ENCODE measurements at places on chromosomes 2 and 18.

GRCh38 chr2:223486751-223487150, 115.4 kb downstream of the SCG2 start:
- no peak for DNase-seq

DNA sequence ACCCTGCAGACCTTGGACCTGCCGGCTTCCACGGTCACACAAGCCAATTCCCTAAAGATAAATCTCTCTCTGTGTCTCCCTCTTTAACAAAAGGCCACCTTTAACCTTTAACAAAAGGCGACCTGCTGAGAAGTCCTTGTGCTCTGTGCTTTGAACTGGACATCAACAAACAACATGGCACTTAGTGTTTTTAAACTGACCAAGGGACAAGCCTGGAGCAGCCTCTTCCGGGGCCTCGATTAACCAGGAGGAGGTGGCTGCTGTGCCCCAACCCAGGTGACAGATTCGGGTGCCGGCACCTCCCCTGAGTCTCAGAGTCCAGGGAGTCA, 135.3 kb downstream of the RTP5 start:
- DNase-seq, result no peak

- peak; percentile 56 for DNase-seq
These were observed 9.6 kb downstream of the SERPINB8 start for GRCh38 chr18:63979409-63979920.

DNA sequence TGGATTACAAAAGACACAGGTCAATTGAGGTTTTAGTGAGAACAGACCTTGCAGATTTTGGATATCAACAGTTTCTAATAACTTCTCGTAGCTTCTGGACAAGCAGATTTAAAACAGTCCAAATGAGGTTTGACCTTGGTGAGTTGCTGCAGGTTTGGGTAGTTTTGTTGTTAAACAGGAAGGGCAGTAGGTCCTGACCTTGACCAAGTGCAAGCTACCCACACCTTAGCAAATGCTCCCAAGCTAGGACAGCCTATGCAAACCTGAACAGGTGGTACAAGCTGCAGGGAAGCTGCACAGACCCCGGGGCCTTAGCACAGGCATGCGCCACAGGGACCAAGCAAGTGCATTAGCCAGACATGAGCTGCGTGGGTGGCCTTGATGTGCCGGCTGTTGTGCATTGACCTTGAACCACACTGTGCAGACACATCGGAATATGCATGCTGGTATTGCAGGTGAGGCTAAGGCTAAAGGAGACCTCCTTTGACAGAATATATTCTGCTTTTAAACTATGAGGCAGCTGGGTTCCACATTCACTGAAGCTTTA, 40.2 kb upstream of the AGAP1 start:
- DNase-seq, result no peak

DNA sequence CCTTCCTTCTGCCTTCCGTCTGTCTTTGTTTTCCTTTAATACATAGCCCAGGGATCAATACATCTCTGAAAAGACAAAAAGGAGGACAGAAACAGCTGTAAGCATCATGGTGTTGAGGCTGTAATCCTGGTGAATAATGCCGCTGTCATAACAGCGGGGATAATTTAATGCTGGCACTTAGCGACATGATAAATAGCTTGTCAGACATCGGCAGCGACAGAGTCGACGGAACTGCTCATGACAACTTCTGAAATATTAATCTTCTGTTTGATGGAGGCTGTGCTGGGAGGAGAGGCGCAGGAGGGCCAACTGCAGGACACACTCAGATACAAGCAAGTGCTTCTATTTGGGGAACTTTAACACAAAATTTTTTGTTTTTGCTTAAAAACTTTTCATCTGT, 602.2 kb downstream of the GALR1 start:
- DNase-seq, result no peak

GRCh38 chr2:146994246-146994645, 850.6 kb upstream of the ACVR2A start:
- DNase-seq, result no peak

- peak; percentile 11 for DNase-seq
These were observed 68.7 kb downstream of the DNAJC10 start for GRCh38 chr2:182784777-182785176.

- DNase-seq, result no peak
These were observed 79.3 kb upstream of the CD28 start for GRCh38 chr2:203626952-203627681.

DNA sequence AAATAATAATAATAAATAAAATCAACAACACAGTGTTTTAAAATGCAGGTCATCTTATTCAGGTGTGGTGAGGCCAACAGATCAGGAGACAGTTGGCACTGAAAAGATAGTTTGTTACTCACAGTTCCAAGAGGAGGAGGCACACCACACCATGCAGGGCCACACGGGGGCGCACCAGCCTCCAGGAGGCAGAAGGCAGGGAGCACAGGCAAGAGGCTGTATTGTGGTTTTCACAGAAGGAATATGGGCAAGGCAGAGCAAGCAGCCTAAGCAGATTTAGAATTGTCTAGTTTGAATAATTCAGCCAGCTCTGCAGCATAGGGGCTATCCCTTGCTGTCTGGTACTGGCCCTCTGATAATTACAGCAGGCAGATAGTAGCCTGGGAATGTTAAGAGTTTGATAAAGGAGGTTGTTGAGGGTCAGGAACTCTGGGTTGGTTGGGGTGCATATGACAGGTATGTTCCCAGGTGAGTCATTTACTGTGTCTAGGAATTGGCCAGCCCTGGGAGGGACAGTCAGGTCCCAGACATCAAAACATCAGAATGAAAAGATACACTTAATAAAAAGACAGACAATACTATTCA, 31.3 kb downstream of the KIAA2012 start:
- DNase-seq, result peak; percentile 70

- DNase-seq, result peak; percentile 64
These were observed 22.5 kb downstream of the STAT4 start for GRCh38 chr2:191128172-191128910.

All from activated CD4-positive, alpha-beta T cell treated with anti-CD3 and anti-CD28 coated beads, Interleukin-10, Interleukin-2, amounts not matched to agents 100 ng/mL and 50 ng/mL, durations not matched to agents 16 hours and 8 hours (primary cell).